ENCODE measurements at places on chromosomes 12 and 14. TPM values are rescaled to one million over a fixed set of nuclear protein-coding genes. Genes with fewer than 3 reads are reported as not detected.

- no peak for DNase-seq
Measured at GRCh38 chr12:120760349-120761254, 35.0 kb downstream of the ACADS start.

GRCh38 chr12:131559517-131560516 is 151.1 kb upstream of the SFSWAP start:
- no peak for DNase-seq

DNA sequence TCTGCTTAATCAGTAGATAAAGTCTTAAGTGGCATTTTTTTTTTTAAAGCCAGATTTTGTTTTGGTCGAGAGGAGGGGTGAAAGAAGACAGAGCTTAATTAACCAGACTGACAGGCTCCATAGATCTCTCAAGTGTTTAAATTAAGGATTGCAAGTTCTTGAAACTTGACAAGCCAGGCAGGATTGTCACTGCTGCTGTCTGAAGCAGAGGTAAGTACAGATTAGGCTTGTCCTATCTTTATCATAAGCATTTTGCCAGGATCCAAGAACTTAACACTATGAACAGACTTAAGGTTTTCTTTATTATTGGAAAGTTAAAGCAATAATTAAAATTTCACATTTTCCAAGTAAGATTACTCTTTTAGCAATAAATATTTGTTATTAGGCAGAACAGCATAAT is 179.6 kb upstream of the LMO3 start:
- no peak for DNase-seq

GRCh38 chr12:27859648-27860047 is 79.6 kb upstream of the MANSC4 start:
- DNase-seq = no peak

- DNase-seq = no peak
Measured at GRCh38 chr14:72701237-72701565, 192.7 kb downstream of the DPF3 start.

- DNase-seq = no peak
Measured at GRCh38 chr14:39491134-39491571, 58.9 kb upstream of the FBXO33 start.

DNA sequence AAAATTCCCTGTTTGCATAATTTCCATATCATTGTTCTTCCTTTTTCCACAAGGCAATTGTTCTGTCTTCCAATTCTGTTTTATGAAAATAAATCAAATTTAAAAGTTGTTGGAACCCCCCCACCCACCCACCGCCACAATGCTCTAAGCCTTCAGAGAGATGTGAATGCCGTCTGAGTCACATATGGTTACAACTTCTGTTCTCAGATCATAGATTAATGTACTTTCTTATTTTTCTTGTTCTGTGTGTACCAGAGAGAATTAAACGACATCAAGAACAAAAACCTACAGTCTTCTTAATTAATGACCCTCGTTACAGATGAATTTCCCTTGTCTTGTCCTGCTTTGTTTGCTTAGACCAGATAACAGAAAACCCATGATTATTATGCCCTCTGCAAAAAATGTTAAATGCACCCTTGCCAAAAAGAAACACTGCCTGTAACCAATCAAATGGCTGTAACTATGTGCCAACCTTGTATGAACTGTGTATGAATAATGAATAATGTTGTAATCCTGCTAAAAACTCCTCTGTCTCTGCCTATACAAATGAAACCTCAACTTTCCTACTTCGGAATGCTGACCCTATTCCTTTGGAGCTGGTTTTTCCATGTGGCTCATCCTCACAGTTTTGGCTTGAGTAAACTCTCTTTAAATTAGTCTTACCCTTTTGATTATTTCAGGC is 14.0 kb downstream of the OR6S1 start:
- no peak for DNase-seq

DNA sequence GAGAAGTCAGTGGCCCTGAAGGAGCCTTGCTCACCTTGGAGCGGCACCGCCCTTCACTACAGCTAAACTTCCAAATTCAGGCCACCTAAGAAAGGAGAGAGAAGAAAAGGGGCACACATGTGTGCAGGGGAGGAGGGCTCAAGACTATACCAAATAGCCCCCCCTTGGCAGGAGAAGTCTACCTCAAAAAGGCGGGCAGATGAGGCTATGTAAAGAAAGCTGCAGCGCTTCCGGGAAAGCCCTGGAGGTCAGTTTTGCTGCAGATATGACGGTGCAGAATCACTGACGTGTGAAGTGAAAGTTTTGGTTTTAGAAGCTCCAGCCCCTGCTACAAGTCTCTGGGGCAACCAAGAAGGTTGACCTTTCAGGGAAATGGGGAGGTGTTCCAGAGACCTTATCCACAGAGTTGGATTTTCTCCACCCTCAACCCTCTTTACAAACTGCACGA is 48.2 kb upstream of the PNMA1 start:
- no peak for DNase-seq

- no peak for DNase-seq
Measured at GRCh38 chr12:4450551-4451112, 5.0 kb upstream of the FGF6 start.

Gene PRH2
- 0.62 TPM for total RNA-seq

Gene OR6C76
- total RNA-seq = not detected

Gene SH2B3
- 5.1 TPM for total RNA-seq
